ENCODE measurements at places on chromosomes 6 and 20.

- no peak for DNase-seq
Observed at GRCh38 chr20:7889736-7890135, 50.5 kb downstream of the HAO1 start.

DNA sequence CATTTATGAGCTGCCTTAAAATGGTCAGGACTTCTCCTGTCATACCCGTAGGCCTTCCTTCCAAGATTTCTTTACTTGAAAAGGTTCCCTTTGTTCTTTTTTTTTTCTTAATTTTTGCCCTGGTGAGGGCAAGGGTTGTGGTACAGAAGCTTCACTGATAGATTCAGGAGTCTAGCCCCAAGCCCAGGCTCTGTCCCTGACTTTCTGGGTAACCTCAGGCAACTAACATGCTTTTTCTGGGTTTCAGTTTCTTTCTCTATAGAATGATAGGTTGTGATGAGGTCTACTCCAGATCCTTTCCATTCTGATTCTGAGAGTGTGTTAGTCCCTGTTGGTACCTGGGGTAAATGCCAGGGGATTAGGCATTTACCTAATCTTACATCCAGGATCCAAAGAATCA, 21.2 kb downstream of the SNPH start:
- no peak for DNase-seq

DNA sequence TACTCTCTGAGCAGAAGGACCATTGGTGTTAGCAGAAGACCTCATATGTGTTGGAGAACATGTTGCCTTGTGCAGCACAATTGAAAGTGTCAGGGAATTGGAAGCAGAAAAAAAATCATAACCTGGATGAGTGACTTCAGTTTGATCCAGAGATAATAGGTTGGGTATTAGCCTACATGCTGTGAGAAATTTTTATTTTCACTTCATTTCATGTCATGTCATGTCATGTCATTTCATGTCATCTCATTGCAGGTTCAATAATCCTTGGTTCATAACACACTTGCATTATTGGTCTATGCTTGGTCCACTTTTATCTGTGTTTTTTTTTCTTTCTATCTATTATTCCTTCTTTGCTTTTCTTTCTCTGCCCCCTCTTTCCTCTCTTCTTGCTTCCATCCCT, 34.3 kb downstream of the AKAP7 start:
- no peak for DNase-seq

GRCh38 chr6:129994410-129994809, 24.0 kb upstream of the L3MBTL3 start:
- no peak for DNase-seq

- no peak for DNase-seq
Observed at GRCh38 chr6:49576618-49577017, 26.1 kb downstream of the C6orf141 start.

DNA sequence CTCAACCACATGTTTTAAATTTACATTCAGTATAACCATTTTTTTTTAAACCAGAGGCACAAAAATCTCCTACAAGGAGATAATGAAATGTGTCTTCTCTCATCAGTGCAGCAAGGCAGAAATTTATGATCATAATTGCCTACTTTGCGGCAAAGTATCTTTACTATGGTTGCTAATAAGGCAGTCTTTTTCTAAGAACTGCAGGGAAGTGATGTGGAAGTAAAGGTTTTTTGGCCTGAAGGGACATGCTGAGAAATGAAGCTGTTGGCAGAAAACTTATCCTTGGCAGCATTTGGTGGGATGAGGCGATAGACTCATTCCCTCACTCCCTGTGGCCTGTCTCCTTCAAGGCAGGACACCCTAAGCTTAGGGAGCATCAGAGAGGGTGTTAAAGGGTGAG, 48.7 kb downstream of the SCGN start:
- DNase-seq: no peak

DNA sequence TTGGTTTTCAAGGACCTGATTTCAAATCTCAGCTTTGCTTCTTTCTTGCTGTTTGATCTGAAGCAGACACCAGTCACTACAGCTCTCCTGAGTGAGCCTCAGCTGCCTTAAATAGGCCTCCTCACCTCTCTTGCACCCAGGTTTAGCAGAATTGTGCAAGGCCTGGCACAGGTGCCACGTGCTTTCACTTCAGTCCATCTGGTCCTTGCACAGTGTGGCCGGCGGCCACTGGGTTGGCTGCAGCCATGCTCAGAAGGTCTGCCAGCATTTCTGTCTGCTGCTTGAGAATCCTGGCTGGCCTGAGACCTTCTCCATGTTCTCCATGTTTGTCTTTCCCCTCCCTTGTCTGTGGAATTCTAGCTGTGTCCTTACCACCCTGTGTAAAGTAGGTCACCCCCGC, 14.5 kb upstream of the DAAM2 start:
- DNase-seq: no peak

- DNase-seq: no peak
Observed at GRCh38 chr6:157300006-157300405, 23.3 kb downstream of the TMEM242 start.

DNA sequence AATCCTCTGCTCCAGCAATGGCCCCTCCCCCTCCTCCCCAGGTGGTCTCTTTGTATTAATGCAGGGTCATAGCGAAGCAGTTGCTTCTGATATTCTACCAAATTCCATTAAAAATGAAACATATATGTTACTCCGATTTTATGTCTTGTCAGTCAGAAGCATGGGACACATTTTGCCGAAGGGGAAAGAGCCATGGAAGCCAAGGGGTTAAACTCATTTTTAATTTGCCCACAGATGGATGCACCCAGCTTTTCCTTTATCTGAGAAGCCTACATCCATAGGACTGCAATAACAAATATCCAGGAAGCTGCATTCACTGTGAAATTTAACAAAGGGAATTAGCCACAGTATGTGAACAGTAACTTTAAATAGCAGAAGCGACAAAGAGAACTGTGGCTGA, 688.2 kb downstream of the QKI start:
- no peak for DNase-seq

GRCh38 chr20:46582648-46583047, 32.2 kb upstream of the OCSTAMP start:
- DNase-seq: no peak

- DNase-seq: no peak
Observed at GRCh38 chr6:36028877-36029324, 1.3 kb downstream of the MAPK14 start.

GRCh38 chr6:132464538-132465256, 48.2 kb downstream of the STX7 start:
- DNase-seq: no peak

GRCh38 chr6:31958412-31958740, 395 bp downstream of the NELFE start:
- no peak for DNase-seq

Data from HEK293T (cell line).